ENCODE measurements at places on chromosomes 5 and 9.
A peak's percentile ranks its signal among the peaks of the same experiment; 100 is the strongest.

GRCh38 chr9:101566904-101567724 lies 27.7 kb downstream of the PPP3R2 start:
- DNase-seq, result no peak

- no peak for DNase-seq
Observed at GRCh38 chr5:53956632-53957031, 353.7 kb downstream of the ARL15 start.

DNA sequence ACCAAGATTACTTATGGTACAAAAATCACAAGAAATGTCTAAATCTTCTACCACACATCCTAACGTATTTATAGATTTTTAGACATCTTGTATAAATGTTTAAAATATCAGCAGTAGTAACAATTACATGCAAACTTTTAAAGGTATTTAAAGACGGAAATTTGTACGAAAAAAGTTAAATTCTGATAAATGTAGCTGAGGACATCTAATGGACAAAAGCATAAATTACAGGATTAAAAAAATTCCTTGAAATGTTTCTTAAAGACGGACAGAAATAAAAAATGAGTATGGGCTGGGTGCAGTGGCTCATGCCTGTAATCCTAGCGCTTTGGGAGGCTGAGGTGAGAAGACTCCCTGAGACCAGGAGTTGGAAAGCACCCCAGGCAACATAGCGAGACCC lies 15.8 kb downstream of the ERCC8 start:
- no peak for DNase-seq

DNA sequence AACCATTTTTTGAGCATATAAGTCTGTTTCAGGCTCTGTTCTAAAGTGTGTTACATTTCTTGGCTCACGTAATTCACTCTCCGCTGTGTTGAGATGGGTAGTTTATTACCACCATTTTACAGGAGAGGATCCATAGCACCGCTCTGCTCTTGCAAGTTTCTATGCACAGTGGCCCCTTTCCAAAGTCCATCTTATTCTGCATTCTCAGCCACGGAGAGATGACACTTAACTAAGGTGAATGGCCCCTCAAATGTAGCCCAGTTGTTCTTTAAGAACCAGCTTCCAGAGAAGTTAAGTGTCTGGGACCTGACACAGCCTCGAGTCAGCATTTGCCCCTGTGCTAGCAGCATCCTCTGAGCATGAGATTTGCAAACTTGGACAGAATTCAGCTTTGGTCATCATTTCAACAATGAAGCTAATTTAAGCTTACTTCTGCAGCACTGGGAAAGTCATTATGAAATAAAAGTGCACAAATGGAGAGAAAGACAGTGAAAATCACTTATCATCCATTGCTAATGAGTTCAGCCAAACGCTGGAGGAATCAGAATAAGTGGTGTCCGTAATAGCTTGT lies 61.9 kb downstream of the FAM78A start:
- DNase-seq, result no peak

DNA sequence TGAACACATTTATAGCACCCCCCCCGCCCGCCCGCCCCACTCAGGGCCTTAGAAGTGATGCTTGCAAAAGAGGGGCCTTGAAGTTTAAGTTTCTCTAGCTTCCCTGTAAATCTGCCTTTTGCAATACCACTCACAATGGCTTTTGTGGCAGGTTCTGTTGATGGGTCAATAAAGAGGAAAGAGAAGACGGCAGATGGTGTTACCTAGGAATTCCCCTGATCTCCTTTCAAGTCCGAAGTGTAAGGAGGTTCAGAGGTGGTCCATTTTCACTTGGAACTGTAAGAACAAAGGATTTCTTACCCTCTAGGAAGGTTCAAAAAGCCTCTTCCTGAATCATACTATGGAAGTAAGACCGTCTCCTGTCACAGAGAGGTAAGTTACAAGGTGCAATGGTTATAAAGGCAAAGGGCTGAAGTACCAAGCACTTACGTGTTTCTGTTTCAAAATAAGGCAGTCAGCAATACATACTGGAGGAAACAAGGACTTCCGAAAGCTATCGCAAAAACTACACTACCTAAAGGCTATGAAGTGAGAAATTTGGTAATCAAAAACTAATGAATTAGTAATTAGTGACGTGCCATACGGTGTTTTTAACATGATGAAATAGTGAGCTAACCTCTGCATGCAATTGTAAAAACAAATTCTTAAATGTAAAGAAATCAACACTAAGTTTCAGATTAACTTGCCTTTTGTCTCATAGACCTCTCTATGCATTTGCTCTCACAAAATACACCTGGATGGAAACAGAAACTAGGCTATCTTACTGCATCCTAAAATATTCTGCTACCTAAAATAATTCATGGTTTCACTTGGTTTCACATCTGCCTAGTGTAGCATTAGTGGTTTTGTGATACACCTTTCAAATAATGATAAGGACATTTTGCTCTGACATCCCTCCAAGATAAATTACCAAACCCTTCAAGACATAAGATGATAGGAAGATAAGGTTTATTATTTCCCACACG lies 589.4 kb upstream of the FAM174A start:
- no peak for DNase-seq

GRCh38 chr5:181261320-181262049 lies 542 bp upstream of the TRIM52 start:
- DNase-seq, result no peak

- DNase-seq, result no peak
Observed at GRCh38 chr5:168019143-168019542, 272.3 kb upstream of the WWC1 start.

GRCh38 chr9:134951994-134952393 lies 34.3 kb upstream of the FCN1 start:
- DNase-seq, result no peak

DNA sequence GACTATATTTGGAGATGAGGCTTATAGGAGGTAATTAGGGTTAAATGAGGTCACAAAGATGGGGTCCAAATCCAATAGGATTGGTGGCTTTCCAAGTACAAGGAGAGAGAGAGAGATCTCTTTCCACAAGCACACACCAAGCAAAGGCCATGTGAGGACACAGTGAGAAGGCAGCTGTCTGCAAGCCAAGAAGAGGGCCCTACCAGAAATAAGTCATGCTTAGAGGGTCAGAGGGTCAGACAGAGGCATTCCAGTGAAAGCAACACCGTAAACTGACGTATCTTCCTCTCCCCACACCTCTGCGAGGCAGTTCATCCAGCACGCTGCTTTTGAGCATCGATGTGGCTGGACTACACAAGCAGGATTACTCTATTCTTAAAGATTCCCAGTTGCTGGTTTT lies 87.9 kb downstream of the SLC1A3 start:
- no peak for DNase-seq

GRCh38 chr9:79034583-79034982 lies 537.2 kb upstream of the TLE4 start:
- DNase-seq, result no peak

GRCh38 chr9:120465685-120466407 lies 114.1 kb downstream of the CDK5RAP2 start:
- DNase-seq, result no peak

DNA sequence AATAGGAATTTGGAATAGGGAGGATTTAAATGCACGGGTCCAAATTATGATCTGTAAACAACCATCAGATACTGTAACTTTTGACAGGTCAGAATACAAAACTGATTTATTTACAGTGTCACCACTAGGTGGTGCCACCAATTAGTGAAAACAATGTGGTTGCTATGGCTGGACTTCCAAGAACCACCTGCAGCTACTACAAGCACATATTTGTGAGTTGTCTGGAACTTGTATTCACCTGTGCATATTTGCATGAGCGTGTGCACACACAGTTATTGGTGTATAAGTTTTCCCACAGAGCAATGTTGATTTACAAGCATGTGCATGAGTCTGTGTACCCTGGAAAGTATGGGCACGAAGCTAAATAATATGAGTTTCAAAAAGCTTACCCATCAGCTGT lies 3.0 kb upstream of the HRCT1 start:
- peak; percentile 29 for DNase-seq

GRCh38 chr5:17343675-17344074 lies 126.2 kb downstream of the BASP1 start:
- peak; percentile 70 for DNase-seq
